ENCODE measurements at places on chromosomes 2 and 18.

DNA sequence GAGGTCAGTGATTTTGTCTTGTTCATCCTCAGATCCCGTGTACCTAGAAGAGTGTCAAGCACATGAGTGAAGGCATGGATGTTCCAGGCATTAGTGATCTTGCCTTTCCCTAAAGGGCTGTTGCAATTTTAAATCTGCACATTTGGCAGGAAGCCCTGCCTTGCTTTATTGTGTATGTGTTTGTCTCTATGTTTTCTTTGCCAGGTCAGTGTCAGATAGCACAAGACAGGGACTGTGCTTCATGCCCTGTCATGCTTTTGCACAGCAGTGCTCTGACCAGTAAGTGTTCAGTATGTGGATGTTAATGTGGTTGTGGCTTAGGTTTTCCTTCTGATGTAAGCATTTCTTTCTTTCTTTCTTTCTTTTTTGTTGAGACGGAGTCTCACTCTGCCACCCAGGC is 131.5 kb downstream of the RGPD3 start:
- DNase-seq, result no peak

- DNase-seq, result no peak
These were observed 269.2 kb downstream of the NYAP2 start for GRCh38 chr2:225668606-225669266.

DNA sequence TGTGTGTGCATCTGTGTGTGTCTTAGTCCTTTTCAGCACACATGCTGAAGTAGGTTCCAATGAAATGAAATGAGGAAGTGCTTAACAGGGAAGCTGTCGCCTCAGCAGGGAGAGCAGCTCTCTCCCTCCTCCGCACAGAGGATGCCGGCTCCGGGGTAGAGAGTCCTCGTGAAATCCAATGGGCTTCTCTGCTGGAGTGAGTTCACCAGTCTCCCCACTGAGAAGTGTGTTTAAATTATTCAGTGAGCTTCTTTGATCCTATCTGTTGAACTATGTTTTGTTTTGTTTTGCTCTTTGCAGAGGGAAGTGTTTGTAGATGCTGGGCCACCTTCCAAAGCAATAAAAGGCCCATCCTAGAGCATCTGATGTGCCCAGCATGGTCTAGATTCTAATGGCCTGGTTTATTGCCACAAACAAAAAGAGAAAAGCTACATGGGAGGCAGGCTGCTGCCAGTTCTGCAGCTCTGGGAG is 6.7 kb downstream of the PPP1R7 start:
- no peak for DNase-seq

DNA sequence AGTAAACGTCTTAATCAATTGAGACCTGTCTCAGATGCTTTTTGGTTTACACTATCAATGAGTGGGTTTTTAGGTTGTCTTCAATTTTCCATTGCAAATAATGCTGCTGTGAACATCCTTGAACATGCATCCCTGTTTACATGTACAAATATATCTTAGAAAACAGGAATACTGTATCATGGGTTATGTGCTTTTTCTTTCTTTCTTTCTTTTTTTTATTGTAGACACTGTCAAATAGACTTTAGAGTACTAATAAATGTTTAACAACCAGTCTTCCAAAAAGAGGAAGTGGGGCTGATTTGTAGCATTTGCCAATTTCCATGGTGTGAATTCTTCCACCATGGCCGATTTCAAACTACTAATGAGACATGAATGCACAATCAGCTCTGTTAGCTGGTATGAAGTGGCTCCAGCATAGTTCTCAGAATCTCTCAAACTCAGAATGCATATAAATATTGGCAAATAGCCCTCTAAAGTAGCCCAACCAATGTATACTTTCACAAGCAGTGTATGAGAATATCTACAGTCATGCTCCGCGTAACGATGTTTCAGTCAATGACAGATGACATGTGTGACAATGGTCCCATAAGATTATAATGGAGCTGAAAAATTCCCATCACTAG is 50.3 kb upstream of the B3GNT2 start:
- DNase-seq, result no peak

- DNase-seq, result no peak
These were observed 177.3 kb upstream of the ARL4C start for GRCh38 chr2:234673961-234674759.
